ENCODE measurements at places on chromosomes 2 and 18.

- DNase-seq: no peak
Measured at GRCh38 chr2:106269591-106270291, 75.6 kb upstream of the UXS1 start.

- DNase-seq: no peak
Measured at GRCh38 chr2:170241756-170242155, 63.8 kb downstream of the MYO3B start.

GRCh38 chr18:74454279-74454751 is 2.8 kb downstream of the DIPK1C start:
- no peak for DNase-seq

DNA sequence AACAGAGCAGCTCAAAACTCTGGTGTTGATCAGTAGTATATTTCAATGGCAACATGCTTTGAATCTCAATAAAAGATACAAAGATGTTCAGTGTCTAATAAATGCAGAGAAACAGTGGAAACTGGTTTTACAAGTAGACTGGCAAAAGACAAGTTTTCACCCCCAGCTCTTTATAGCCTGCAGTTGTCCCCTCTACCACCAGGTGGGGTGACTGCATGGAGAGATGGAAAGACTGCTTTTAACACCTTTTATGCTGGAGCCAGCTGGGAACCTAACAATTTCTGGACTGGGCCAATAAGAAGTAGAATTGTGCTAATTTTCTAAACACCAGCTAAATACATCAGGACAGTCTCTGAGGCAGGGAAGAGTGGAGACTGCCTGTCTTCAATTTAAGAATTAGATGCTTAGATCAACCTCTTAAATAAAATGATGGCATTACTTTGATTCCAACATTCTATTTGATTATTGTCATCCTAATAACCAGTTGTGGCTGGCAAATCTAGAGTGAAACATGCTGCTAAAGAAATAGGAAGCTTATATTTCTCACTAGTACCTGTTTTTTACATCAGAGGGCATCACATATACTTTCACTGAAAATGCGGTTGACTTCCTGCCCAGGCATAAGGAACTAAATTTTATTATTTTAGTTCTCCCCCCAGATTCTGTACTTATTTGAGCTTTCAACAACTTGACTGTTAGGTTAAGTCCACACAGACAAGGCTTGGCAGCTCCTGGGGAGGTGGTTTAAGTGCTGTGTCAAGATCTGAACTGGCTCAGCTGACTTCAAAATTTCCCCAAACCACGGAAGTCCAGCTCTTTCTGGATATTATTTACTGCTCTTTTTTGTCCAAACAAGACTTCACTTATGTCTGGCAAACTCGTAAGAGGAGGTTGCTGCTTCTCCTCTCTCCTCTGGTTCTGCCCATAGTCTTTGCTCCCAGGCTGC is 140.5 kb downstream of the TPGS2 start:
- DNase-seq: no peak

- DNase-seq: no peak
Measured at GRCh38 chr2:9975328-9975727, 23.8 kb downstream of the GRHL1 start.

DNA sequence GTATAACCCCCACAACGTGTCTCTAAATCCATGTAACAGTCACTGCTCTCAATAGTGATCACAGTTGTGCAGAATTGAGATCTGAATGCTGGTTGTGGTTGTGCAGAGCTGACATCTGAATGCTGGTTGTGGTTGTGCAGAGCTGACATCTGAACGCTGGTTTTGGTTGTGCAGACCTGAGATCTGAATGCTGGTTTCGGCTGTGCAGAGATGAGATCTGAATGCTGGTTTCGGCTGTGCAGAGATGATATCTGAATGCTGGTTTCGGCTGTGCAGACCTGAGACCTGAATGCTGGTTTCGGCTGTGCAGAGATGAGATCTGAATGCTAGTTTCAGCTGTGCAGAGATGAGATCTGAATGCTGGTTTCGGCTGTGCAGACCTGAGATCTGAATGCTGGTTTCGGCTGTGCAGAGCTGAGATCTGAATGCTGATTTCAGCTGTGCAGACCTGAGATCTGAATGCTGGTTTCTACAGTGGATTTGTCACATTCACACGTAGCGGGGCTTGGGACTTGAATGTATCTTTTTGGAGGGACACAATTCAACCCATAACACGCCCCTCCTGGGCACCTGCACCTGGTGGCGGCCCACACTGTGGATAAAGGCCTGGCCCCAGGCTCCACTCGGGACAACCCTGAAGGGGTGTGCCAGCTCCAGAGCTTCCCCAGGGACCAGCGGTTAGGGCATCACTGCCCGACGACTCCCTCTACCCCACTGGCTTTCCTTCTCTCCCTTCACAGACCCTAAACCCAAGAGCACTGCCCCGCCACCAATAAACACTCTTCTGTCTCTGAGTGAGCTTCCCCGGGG is 51.1 kb upstream of the SLC66A3 start:
- no peak for DNase-seq

- no peak for DNase-seq
Measured at GRCh38 chr18:13032173-13032572, 41.0 kb downstream of the CEP192 start.

GRCh38 chr2:30649278-30649677 is 158.0 kb downstream of the CAPN13 start:
- DNase-seq: no peak

GRCh38 chr2:207640160-207640559 is 15.0 kb upstream of the METTL21A start:
- DNase-seq: no peak

DNA sequence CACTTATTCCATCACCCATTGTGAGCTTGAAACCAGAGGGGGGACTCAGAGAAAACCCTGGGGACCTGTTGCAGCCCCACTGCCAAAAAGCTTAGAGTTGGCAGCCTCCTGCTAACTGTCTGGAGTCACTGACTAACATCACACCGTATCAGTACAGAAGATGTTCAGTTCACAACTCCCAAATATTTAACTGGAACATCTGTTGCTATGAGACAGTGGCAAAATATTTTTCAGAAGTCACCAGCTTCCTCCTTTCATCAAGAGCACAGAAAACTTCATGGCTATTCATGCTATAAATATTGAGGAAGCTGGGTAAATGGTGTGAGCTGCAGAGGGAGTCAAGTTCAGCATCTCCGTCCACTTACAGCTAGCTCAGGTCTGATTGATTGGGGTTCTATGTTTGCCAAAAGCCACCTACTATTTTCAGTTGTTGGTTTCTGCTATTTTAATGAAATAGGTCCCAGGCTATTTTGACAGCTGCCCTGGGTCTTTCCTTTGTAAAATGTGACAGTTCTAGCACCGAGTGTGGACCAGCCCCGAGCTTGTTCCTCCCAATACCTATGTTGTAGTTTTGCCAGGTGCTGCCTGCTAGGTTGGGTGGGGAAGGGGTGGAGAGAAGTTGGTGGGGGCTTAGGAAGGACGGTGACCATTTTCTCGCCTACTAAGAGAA is 9.8 kb downstream of the TUBB6 start:
- no peak for DNase-seq

DNA sequence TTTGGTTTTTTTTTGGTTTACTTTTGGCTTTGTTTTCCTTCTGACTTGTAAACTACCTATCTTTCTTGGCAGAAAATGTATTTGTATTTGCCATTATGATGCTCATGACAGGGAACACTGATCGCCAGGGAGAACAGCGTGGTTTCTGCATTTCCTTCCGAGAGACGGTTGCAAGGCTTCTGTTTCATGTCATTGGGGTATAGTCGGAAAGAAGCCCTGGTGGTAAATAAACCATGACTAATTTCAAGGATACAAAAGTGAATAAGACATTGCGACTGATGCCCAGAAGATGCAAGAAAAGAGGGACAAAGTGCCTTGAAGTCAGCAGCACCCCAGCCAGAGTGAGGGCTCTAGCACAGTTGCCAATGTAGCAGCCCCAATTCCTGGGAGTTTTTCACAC is 4.2 kb upstream of the CAPN14 start:
- DNase-seq: no peak

DNA sequence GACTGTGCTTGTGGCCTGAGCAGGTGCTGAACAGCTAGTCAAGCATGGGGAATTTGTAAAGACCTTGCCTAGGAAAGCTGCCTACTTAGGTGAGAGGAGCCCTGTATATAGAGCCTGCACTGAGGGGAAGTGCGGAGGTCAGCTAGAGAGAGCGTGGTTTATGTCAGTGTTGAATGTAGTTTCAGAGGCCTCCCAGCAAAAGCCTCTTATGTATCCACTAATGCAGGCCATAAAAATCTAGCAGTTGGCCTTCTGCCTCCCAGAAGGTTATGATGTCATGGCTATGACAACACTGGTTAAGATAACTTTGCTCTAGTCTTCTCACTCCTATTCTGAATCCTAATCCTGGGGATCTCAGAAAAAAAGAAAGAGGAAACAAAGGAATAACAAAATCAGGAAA is 88.9 kb downstream of the ASXL3 start:
- DNase-seq: no peak

GRCh38 chr2:121710470-121711170 is 26.1 kb downstream of the NIFK start:
- DNase-seq: no peak

All from activated CD4-positive, alpha-beta T cell treated with anti-CD3 and anti-CD28 coated beads for 1 hour (primary cell).